ENCODE measurements at places on chromosomes 7 and 10. TPM values are rescaled to one million over a fixed set of nuclear protein-coding genes. Genes with fewer than 3 reads are reported as not detected.

- H3K27ac ChIP-seq: no peak overlapping the region
- no peaks in the 10 kb centered on the region for H3K27me3 ChIP-seq
- H3K4me1 ChIP-seq: no peaks in the 10 kb centered on the region
- no peaks in the 10 kb centered on the region for H3K36me3 ChIP-seq
- DNase-seq: no peak
These were observed 214.9 kb downstream of the CREB5 start for GRCh38 chr7:28627263-28627653.

DNA sequence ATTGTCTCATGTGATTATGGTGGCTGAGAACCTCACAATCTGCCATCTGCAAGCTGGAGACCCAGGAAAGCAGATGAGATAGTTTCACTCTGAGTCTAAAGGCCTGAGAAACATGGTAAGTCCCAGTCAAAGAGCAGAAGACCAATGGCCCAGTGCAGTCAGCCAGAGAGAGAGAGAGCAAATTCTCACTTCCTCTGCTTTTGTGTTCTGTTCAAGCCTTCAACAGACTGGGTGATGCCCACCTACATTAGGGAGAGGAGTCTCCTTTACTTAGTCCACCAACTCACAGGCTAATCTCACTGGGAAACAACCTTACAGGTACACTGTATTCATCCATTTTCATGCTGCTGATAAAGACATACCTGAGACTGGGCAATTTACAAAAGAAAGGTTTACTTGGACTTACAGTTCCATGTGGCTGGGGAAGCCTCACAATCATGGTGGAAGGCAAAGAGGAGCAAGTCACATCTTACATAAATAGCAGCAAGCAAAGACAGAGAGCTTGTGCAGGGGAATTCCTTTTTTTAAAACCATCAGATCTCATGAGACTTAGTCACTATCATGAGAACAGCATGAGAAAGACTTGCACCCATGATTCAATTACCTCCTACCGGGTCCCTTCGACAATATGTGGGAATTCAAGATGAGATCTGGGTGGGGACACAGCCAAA, 4.7 kb upstream of the FRMPD2 start:
- H3K27ac ChIP-seq: no peak overlapping the region
- H3K4me1 ChIP-seq: no peaks in the 10 kb centered on the region
- H3K36me3 ChIP-seq: no peaks in the 10 kb centered on the region
- DNase-seq: no peak

DNA sequence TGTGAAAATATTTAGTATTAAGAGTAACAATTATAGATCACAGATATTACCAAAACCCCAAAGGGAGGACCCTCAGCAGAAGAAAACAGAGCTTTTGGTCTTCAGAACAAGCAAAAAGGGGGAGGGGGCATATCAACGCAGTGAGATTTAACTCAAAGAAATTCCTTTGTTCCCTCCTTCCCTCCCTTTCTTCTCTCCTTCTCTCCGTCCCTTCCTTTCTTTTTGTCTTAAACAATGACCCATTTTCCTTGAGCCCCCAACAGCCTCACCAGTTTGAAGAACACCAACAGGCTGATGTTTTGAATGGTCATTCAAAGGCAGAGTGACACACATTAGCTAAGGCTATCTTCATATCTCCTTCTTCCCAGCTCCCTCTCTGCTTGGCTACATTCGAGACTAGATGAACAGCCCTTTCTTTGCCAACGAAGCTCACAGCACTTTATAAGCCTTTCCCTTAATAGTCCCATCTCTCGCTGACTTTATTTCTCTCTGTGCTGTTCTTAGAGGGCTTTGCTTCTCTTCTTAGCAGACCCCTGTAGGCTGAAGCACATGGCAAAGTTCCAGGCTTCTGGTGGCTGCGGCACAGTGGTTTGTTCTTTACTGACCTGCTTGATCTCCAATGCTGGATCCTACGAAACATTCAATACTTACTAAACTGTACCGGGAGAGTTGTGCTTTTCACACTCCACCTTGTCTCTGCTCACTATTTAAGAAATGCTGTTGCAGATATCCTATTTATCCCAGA, 75.6 kb upstream of the KCNIP2 start:
- H3K27me3 ChIP-seq: no peaks in the 10 kb centered on the region
- no peak overlapping the region for H3K27ac ChIP-seq
- DNase-seq: no peak
- no peak overlapping the region for H3K4me3 ChIP-seq
- H3K36me3 ChIP-seq: peaks cover 3% of the 10 kb centered on the region

DNA sequence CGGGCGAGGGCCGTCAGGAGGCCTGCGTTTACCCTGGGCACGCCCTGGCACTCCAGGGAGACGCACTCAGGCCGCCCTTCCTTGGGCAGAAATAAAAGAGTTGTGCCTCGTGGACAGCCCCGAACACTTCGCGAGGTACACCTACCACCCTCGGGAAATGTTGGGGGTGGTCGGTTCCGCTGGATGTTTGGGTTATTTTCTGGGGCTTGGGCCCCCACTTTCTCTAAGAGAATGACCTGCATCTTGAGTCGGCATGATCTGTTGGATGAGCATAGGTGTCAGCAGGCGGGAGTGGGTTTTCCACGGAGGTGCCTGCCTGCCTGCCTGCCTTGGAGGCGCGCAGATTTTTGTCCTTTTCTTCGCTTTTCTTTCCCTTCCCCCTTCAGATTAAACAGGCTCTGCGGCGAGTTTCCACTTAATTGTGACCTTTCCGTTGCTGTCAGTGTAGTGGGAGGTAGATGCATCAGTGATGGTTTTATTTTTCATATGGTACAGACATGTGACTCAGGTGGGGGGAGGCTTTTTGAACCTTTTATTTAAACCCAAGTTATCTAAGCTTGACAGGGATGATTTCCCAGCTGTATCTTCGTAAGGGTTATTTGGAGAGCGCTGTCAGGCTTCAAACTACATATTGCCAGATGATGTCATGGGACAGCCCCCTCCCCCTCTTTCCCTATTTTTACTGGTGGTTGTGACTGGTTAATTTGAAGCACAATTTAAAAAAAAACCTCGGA, 661 bp downstream of the HECTD2 start:
- peak overlapping the region; percentile 83 for H3K4me3 ChIP-seq
- H3K27ac ChIP-seq: peak overlapping the region; percentile 99
- no peaks in the 10 kb centered on the region for H3K36me3 ChIP-seq
- no peaks in the 10 kb centered on the region for H3K27me3 ChIP-seq
- peaks cover 9% of the 10 kb centered on the region for H3K4me1 ChIP-seq

- no peaks in the 10 kb centered on the region for H3K4me1 ChIP-seq
- H3K36me3 ChIP-seq: no peaks in the 10 kb centered on the region
- H3K27me3 ChIP-seq: no peaks in the 10 kb centered on the region
- no peak overlapping the region for H3K4me3 ChIP-seq
- no peak overlapping the region for H3K27ac ChIP-seq
These were observed 43.4 kb upstream of the SRGN start for GRCh38 chr10:69044546-69044945.

- H3K4me1 ChIP-seq: peaks cover 96% of the 10 kb centered on the region
- DNase-seq: no peak
- H3K36me3 ChIP-seq: no peaks in the 10 kb centered on the region
- H3K27me3 ChIP-seq: no peaks in the 10 kb centered on the region
- no peak overlapping the region for H3K4me3 ChIP-seq
- no peak overlapping the region for H3K27ac ChIP-seq
These were observed 6.3 kb downstream of the SMURF1 start for GRCh38 chr7:99137411-99138180.

Gene SIRT1
- total RNA-seq: 15.2 TPM

Data from heart left ventricle (tissue), 16 donors.